ENCODE measurements at places on chromosomes 6 and 20.

DNA sequence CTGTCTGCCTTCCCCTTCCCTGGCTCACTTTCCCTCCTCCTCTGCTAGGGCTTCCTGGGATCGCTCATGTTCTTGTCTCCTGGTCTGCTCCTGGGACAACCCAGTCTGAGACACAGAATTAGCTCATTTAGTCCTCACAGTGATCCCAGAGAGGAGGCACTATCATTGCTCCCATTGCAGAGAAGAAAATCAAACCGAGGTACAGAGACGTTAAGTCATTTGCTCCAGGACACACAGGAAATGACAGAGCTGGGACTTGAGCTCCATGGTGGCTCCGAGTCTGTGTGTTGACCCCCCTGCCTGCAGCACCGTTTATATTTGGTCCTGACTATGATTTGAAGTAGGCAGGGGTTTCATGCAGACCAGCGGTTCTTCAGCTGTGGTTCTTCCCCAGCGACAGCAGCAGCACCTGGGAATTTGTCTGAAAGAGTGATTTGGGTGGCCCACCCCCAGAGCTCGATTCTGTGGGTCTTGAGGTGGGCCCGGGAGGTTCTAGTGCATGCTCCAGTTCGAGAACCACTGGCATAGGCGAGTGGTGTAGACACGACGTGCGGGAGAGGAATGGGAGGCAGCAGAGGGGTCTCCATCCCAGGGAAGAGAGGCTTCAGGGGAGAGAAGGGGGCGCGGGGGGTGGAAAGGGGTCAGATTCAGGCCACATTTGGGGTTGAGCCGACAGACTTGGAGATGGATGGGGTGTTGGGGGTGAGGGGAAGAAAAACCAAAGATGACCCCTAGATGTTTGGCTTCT lies 24.7 kb downstream of the PCK1 start:
- no peak for DNase-seq

- no peak for DNase-seq
Observed at GRCh38 chr20:24436160-24436559, 33.3 kb upstream of the SYNDIG1 start.

DNA sequence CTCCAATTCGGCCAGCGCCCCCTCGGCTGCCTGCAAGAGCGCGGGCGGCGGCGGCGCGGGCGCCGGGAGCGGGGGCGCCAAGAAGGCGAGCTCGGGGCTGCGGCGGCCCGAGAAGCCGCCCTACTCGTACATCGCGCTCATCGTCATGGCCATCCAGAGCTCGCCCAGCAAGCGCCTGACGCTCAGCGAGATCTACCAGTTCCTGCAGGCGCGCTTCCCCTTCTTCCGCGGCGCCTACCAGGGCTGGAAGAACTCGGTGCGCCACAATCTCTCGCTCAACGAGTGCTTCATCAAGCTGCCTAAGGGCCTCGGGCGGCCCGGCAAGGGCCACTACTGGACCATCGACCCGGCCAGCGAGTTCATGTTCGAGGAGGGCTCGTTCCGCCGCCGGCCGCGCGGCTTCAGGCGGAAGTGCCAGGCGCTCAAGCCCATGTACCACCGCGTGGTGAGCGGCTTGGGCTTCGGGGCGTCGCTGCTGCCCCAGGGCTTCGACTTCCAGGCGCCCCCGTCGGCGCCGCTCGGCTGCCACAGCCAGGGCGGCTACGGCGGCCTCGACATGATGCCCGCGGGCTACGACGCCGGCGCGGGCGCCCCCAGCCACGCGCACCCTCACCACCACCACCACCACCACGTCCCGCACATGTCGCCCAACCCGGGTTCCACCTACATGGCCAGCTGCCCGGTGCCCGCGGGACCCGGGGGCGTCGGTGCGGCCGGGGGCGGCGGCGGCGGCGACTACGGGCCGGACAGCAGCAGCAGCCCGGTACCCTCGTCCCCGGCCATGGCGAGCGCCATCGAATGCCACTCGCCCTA lies 963 bp downstream of the FOXF2 start:
- DNase-seq: peak; percentile 61

DNA sequence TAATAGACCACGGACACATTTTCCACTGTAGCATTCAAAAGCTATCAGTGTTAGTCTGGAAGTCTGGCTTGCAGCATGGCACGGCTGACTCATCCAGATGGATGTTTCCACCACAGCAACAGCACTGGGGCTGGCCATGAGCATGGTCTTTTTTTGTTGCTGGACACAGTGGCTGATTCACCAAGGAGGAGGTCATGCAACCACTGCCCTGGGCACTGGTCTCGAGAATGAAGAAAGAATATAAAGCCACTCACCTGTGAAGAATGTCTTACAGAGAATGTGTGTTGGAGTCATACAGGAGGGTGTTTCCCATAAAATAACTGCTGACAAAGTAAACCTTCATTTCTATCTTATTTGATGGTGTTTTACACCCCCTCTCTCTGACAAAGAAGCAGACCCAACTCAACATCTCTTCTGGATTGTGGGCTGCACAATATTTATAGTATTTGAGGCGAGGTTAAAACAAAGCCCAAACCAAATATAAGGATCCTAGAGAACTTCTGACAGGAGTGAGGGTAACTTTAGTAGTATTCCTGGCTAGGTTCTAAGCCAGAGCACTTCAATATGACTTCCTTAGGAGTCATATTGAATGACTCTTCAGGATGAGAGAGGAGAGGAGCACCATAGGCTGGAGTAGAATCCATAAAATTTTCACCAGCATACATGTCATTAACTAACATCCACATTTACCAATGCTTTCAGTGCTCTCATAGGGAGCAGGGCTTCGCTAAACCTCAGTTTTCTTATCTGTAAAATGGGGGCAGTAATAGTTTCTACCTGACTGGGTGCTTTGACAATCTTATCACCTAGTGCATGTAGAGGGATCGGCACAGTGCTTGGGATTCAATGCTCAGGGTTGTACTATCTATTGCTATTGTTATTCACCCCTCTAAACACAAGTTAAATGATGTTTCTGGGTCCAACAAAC lies 121.4 kb downstream of the KIF13A start:
- DNase-seq: peak; percentile 96

DNA sequence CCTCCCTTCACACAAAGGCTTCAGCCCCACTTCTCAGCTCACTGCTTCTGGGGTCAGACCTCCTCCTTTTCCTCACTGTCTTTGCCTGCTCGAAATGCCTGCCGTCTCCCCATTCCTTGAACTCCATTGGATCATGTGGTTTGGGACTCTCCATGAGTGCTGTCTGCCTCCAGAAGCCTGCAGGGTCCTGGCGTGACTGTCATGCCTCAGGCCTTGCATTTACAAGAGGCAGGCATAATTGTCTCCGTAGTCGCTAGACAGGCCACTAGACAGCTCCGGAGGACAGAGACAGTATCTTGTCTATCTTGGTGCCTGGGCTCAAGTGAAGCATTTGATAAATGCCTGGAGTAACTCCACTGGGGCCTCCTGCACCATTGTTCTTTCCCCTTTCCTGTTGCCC lies 15.3 kb downstream of the PNLDC1 start:
- no peak for DNase-seq

DNA sequence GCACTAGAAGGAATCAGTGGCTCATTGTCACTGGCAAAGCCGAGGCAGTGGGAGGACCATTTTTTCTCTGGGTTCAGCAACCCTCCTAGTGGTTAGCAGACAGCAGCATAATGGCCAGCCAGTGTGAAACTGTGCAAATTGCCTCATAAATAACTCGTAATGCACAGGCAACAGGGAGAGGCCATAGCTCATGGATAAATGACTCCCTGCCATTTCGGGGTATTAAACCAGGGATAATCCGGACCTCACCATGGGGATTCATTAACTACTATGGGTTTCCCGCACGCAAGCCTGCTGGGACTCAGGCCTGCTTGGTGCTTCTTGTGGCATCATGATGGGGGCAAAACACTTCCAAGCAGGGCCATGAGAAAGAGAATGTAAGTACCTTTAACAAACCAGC lies 158.2 kb upstream of the CHD6 start:
- DNase-seq: no peak

DNA sequence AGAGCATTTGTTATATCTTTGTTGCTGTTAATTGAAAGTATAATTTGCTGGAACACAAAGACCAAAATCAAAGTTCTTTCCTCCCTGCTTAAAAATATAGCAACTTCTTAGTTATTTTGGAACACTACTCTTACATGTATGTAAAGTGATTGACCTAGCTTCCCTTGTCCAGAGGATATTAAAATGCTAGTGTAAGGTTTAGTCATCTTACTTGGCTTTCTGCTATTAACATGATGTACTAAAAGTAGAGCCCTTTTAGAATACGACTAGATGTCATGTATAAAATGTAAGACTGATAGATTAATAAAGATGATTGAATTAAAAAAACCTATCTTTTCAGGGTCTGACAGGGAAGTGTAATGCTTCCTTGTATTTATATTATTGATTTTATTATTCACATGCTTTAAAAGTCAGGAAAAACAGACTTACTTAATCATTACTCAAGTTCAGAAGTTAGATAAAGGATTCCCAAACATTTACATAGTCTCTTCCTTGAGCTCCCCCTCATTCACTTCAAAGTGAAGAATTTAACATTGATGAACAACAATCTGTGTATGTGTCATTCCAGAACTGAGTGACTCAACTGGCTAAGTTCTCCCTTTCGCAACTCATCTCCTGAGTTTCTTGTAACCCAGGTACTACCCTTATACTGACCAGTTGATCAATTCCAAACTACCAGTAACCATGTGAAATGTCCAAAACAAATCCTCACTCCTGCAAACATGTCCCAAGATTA lies 50.9 kb downstream of the BTBD9 start:
- peak; percentile 80 for DNase-seq

DNA sequence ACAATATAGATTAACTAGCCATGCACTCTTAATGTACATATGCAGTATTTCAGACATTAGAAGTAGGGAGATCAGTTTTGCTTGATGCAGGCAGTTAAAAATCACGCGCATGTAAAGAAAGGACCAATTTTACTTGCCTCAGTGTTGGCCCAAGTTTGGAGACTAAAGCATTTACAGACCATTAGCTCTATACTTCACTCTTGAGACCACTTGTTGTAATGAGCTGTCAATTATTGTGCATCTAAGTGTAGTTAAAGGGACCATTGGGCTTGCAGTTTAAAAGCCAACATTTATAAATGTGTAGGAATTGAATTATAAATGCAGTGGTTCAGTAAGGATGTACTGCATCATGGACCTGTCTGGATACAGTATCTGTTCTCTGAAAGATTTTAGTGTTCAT lies 53.7 kb downstream of the PLCB4 start:
- no peak for DNase-seq

DNA sequence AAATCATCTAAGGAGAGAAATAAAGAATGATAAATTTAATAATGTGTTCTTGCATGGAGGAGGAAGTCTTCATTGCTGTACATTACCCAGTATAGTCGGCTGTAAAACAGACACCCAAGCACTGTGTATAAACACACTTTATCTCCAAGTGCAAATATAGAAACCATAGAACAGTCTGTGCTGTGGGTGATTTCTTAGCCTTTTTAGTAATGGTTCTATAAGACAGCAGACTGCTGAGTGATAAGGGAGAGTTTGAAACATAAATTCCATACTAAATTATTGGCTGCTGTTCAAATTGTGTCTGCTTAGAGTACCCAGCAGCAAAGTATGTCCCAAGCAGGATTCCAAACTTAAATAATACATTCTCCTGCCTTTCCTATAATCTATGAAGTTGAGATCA lies 4.6 kb downstream of the FILIP1 start:
- no peak for DNase-seq

- peak; percentile 35 for DNase-seq
Observed at GRCh38 chr20:2149507-2149906, 47.9 kb downstream of the STK35 start.

GRCh38 chr20:50193836-50194421 lies 3.3 kb downstream of the CEBPB start:
- peak; percentile 64 for DNase-seq

DNA sequence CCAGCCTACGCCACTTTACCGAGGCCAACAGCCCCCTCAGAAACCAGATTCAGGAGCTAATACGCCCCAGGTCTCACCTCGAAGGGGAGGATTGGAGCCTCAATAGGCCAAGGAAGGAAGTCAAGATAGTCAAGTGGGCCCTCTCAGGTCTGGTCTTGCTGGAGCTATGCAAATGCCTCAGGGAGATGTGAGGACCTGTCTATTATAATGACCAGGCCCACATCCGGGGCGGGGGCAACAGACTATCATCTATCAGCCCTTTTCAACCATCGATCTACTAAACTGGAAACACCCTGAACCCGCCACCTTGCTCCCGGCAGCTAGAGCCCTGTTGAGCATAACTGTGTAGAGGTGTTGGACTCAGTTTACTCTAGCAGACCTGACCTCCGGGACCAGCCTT lies 12.7 kb upstream of the GSTA3 start:
- no peak for DNase-seq

GRCh38 chr6:130324657-130325056 lies 41.2 kb upstream of the TMEM200A start:
- DNase-seq: peak; percentile 85

GRCh38 chr20:22581437-22582385 lies 2.7 kb downstream of the FOXA2 start:
- no peak for DNase-seq

- DNase-seq: no peak
Observed at GRCh38 chr20:37284691-37285161, 4.7 kb upstream of the MANBAL start.

Measured in fibroblast of mammary gland (primary cell).